ENCODE measurements at places on chromosomes 16 and 17.

GRCh38 chr16:5706211-5706610, 608.6 kb upstream of the EEF2KMT start:
- DNase-seq, result no peak

DNA sequence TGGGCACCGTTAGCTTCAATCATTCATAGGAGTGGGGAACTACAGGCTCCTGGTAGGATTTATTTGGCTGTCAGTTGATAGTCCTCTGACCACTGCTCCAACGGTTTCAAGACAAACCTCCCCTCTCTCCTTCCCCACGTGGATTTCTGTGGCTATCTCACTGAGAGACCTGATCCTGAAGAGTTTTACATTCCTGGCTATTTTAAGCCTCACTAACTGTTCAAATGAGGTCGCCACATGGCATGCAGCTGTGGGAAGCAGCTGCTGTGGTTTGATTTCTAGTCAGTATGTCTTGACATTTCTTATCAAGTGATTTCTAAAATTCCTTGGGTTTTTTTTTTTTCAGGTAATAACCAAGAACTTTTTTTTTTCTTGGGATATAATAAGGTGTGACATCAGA, 38.3 kb downstream of the CDK5R1 start:
- DNase-seq, result no peak

DNA sequence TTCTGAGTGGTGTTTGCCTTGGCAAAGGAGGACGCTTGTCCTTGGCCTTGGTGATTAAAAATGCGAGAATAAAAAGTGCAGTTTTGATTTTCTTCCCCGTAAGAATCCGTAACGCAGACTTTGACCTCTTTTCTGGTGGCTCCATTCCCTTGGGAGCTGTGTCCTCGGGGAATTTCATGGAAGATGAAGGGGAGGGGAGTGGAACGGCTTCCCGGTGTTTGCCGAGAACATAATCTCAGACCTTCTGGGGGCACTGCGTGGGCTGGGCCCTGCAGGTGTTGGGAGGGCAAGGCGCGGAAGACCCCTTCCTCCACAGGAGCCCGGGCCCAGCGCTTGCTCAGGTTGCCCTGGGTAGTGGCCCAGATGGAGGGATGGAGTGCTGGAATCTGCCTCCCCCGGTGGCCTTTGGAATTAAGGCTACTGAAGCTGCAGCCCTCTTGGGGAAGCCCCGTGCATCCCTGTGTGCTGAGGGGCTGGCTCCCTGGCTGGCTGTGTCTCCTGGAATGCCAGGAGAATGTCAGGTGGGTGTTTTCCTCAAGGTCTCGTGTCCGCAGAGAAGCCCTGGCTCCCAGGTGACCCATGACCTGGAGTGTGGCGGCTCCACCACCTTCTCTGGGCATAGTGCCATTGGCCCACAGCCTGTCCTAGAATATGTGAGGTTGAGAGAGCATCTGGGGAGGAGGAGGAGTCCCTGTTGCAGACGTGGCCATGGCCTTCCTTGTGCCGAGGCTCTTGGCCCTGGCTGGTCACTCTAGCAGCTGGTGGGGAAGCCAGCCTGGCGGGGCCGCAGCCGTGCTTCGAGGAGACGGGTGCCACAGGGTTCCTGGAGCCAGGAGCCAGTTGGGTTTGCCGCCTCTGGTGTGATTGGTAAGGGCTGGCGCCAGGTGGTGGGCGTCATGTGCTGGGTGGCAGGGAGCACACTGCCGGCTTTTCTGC, 3.1 kb downstream of the BAIAP2 start:
- no peak for DNase-seq

DNA sequence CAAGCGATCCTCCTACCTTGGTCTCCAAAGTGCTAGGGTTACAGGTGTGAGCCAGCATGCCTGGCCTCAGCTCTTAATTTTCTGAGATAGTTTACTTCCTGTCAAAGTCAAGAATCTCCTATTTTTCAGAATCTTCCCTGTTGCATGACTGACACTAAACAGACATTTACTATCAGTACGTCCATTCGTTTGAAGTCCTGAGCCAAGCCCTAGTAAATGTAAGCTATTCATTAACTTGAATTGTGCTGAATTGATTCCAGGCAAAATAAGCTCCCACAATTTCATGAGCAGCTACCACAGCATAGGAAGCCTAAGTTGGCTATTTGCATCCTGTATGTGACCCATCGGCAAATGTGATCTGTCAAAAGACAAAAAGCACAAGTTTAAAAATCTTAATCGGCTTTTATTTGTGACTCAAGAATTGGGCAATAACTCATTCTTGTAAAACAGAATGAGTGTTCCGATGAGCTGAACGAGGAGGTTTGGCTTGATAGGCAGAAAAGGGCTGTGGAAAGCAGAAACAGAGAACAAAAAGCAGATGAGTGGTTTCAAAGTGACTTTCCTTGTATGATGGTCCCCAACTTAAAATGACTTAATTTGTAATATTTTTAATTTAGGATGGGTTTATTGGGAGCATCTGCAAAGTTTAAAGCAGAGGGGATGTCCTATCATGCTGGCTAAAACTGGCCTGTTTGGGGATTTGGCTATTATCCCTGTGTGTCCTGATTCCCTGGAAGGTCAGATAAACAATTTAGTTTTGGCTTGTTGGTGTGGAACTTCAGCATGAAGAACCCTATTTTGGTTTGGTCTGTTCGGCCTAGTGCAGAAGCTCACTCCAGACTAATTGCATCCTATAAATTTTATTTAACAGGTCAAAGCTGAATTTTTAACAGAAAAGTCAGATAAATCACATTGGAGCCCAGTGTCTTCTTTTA, 14.2 kb downstream of the RNF112 start:
- DNase-seq, result no peak

GRCh38 chr17:2018716-2019510, 6.2 kb downstream of the RTN4RL1 start:
- DNase-seq, result no peak

All from fibroblast of the conjunctiva (primary cell).